ENCODE measurements at places on chromosomes 13 and 19. TPM values are rescaled to one million over a fixed set of nuclear protein-coding genes. Genes with fewer than 3 reads are reported as not detected.

The CCDC70 gene
- total RNA-seq = not detected

The TUBGCP3 gene
- 11.9 TPM for total RNA-seq

DNA sequence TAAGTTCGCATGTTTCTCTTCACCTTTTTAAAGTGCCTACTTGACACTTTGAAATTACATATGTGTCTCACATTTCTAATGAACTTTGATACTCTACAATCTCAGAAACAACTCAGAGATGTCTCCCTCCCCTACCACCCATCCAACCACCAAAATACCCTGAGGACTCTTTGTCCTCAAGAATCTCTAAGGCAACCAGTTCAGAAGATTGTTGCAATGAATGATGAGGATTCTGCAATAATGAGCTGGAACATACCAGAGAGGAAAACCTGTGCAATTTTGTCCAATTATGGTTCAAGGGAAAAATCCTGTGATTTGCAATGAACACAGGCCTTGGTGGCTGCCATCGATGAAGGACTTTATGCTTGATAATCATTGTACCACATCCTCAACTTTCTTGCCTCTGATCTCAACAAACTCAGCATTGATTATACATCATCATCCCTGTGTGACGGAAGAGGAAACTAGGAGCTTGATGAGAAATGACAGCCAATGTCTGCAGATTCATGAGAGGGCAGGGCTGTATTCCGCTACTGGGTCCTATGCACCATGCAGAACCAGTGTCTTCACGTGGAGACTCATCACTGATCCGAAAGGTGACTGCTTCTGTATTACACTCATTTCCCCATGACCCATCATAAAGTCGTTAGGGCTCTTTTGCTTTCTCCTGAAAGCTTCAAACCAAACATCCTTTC, 1.1 kb downstream of the FPR1 start:
- H3K27me3 ChIP-seq = no peaks in the 10 kb centered on the region
- no peak for DNase-seq
- no peak overlapping the region for H3K4me3 ChIP-seq
- no peaks in the 10 kb centered on the region for H3K36me3 ChIP-seq
- no peak overlapping the region for H3K27ac ChIP-seq

The SULT2B1 gene
- not detected for total RNA-seq

The SHANK1 gene
- total RNA-seq = 0.19 TPM

The SPIB gene
- 0.54 TPM for total RNA-seq

- H3K27ac ChIP-seq = no peak overlapping the region
- peaks cover 3% of the 10 kb centered on the region for H3K4me1 ChIP-seq
- H3K4me3 ChIP-seq = no peak overlapping the region
- DNase-seq = no peak
- no peaks in the 10 kb centered on the region for H3K27me3 ChIP-seq
These were observed 29.6 kb downstream of the OLFM4 start for GRCh38 chr13:53058065-53058679.

DNA sequence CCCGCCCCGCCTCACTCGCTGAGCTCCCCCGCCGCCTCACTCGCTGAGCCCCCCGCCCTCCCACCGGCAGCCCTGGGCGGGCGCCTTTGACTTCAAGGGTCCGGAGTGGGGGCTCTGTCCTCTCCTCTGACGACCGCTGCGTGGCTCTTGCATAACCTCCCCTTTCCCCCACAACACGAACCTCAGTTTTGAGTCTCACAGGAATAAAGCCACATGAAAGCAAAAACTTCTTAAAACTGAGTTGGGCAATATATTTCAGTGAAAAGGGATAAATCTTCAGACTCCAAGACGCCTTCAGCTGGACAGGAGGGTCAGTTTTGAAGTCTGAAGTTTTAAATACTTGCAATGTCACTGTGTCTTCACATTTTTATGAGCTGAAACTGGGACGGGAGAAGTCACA, 70.6 kb upstream of the C13orf46 start:
- no peak for DNase-seq
- no peak overlapping the region for H3K4me3 ChIP-seq
- no peak overlapping the region for H3K27ac ChIP-seq
- H3K36me3 ChIP-seq = no peaks in the 10 kb centered on the region
- no peaks in the 10 kb centered on the region for H3K4me1 ChIP-seq
- no peaks in the 10 kb centered on the region for H3K27me3 ChIP-seq

GRCh38 chr19:18338541-18338940, 1.9 kb upstream of the PGPEP1 start:
- no peaks in the 10 kb centered on the region for H3K4me1 ChIP-seq
- H3K27me3 ChIP-seq = no peaks in the 10 kb centered on the region
- no peak overlapping the region for H3K4me3 ChIP-seq
- H3K27ac ChIP-seq = peak overlapping the region; percentile 44
- DNase-seq = no peak
- no peaks in the 10 kb centered on the region for H3K36me3 ChIP-seq

The ISOC2 gene
- 20.9 TPM for total RNA-seq

GRCh38 chr19:39197808-39198207, 1.0 kb downstream of the NCCRP1 start:
- H3K36me3 ChIP-seq = no peaks in the 10 kb centered on the region
- H3K27me3 ChIP-seq = no peaks in the 10 kb centered on the region
- no peak for DNase-seq
- H3K4me3 ChIP-seq = no peak overlapping the region
- H3K4me1 ChIP-seq = peaks cover 10% of the 10 kb centered on the region
- no peak overlapping the region for H3K27ac ChIP-seq

DNA sequence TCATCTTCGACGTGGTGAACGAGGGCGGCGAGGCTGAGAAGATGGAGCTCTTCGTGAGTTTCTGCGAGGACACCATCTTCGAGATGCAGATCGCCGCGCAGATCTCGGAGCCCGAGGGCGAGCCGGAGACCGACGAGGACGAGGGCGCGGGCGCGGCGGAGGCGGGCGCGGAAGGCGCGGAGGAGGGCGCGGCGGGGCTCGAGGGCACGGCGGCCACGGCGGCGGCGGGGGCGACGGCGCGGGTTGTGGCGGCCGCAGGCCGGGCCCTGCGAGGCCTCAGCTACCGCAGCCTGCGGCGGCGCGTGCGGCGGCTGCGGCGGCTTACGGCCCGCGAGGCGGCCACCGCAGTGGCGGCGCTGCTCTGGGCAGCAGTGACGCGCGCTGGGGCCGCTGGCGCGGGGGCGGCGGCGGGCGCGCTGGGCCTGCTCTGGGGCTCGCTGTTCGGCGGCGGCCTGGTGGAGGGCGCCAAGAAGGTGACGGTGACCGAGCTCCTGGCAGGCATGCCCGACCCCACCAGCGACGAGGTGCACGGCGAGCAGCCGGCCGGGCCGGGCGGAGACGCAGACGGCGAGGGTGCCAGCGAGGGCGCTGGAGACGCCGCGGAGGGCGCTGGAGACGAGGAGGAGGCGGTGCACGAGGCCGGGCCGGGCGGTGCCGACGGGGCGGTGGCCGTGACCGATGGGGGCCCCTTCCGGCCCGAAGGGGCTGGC, 52.6 kb downstream of the MAP4K1 start:
- DNase-seq = no peak
- no peaks in the 10 kb centered on the region for H3K36me3 ChIP-seq
- no peaks in the 10 kb centered on the region for H3K4me1 ChIP-seq
- H3K4me3 ChIP-seq = peak overlapping the region; percentile 18

GRCh38 chr13:20609145-20609544, 42.2 kb downstream of the IFT88 start:
- H3K27ac ChIP-seq = no peak overlapping the region
- no peaks in the 10 kb centered on the region for H3K27me3 ChIP-seq
- H3K4me1 ChIP-seq = no peaks in the 10 kb centered on the region

GRCh38 chr19:15091918-15092753, 10.1 kb downstream of the OR1I1 start:
- H3K27ac ChIP-seq = no peak overlapping the region
- DNase-seq = peak; percentile 83

- no peaks in the 10 kb centered on the region for H3K4me1 ChIP-seq
- H3K4me3 ChIP-seq = no peak overlapping the region
- no peak overlapping the region for H3K27ac ChIP-seq
- no peak for DNase-seq
- no peaks in the 10 kb centered on the region for H3K27me3 ChIP-seq
These were observed 71.0 kb downstream of the RNF17 start for GRCh38 chr13:24834902-24835510.

DNA sequence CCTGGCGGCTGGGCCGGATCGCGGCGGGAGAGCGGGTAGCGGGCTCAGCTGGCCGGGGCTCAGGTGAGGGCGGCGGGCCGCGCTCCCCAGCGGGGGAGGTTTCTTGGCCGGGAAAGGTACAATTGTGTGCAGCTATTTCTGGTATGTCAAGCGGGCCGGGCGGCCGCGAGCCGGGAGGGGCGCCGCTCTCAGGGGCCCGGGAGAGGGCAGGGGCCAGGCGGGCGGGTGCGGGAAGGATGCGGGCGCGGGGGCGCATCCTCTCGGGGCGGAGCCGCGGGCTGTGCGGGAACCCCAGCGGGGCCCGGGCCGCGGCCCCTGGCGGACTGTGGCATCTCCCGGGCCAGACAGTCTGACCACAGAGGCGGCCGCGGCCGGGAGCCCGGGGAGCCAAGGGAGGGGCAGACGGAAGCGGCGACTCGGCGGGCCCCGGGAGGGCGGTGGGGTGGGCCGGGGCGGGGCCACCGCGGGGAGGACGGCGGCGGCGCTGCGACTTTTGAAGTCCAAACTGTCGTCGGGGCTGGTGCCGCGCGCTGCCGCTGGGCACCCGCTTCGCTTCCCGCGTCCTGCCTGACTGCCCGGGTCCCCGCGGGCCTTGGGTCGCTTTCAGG, at the start of gene LMO7:
Gene LMO7 (plus strand): TSS at position 503 of the 608 bp plus-strand sequence. CDS start 328 bp downstream, outside the sequence.
- peak; percentile 81 for DNase-seq
- no peaks in the 10 kb centered on the region for H3K27me3 ChIP-seq
- peak within 1 kb of the TSS; percentile 28 for H3K4me3 ChIP-seq
- no peaks in the 10 kb centered on the region for H3K4me1 ChIP-seq
- no peaks in the 10 kb centered on the region for H3K36me3 ChIP-seq

DNA sequence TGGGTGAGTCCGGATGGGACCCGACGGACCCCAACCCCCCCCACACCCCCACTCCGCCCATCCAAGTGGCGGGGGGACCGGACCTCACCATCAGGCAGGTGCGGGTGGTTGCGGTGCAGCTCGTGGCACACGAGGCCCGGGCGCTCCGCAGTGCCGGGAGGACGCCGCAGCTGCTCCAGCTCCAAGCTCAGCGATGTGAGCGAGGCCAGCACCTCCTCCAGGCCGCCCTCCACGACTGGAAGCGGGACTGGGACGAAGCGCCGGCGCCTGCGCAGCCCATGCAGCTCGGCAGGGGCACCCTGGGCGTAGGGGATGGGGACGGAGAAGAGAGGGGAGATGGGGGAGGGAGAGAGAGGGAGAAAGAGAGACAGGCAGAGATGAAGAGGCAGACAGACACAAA, 30.1 kb upstream of the OLFM2 start:
- no peak overlapping the region for H3K4me3 ChIP-seq
- H3K4me1 ChIP-seq = no peaks in the 10 kb centered on the region
- H3K27ac ChIP-seq = no peak overlapping the region
- no peaks in the 10 kb centered on the region for H3K27me3 ChIP-seq
- DNase-seq = no peak

- H3K4me3 ChIP-seq = no peak overlapping the region
- H3K36me3 ChIP-seq = no peaks in the 10 kb centered on the region
- no peaks in the 10 kb centered on the region for H3K4me1 ChIP-seq
- H3K27me3 ChIP-seq = no peaks in the 10 kb centered on the region
These were observed 79.1 kb downstream of the ZNF254 start for GRCh38 chr19:24166055-24166454.

GRCh38 chr19:53915000-53915399, 5.9 kb downstream of the CACNG7 start:
- H3K27ac ChIP-seq = no peak overlapping the region
- H3K4me1 ChIP-seq = no peaks in the 10 kb centered on the region
- H3K4me3 ChIP-seq = no peak overlapping the region
- DNase-seq = no peak
- H3K36me3 ChIP-seq = no peaks in the 10 kb centered on the region
- no peaks in the 10 kb centered on the region for H3K27me3 ChIP-seq

GRCh38 chr19:14479309-14479974, 4.3 kb upstream of the PTGER1 start:
- no peaks in the 10 kb centered on the region for H3K27me3 ChIP-seq
- H3K4me3 ChIP-seq = no peak overlapping the region
- H3K4me1 ChIP-seq = no peaks in the 10 kb centered on the region
- no peak overlapping the region for H3K27ac ChIP-seq
- DNase-seq = no peak
- H3K36me3 ChIP-seq = no peaks in the 10 kb centered on the region

The DNAAF3 gene
- 2.0 TPM for total RNA-seq

- no peaks in the 10 kb centered on the region for H3K27me3 ChIP-seq
- H3K27ac ChIP-seq = no peak overlapping the region
- no peak for DNase-seq
- H3K4me3 ChIP-seq = no peak overlapping the region
- no peaks in the 10 kb centered on the region for H3K36me3 ChIP-seq
- peaks cover 61% of the 10 kb centered on the region for H3K4me1 ChIP-seq
These were observed 9.7 kb downstream of the MBNL2 start for GRCh38 chr13:97231829-97232196.

DNA sequence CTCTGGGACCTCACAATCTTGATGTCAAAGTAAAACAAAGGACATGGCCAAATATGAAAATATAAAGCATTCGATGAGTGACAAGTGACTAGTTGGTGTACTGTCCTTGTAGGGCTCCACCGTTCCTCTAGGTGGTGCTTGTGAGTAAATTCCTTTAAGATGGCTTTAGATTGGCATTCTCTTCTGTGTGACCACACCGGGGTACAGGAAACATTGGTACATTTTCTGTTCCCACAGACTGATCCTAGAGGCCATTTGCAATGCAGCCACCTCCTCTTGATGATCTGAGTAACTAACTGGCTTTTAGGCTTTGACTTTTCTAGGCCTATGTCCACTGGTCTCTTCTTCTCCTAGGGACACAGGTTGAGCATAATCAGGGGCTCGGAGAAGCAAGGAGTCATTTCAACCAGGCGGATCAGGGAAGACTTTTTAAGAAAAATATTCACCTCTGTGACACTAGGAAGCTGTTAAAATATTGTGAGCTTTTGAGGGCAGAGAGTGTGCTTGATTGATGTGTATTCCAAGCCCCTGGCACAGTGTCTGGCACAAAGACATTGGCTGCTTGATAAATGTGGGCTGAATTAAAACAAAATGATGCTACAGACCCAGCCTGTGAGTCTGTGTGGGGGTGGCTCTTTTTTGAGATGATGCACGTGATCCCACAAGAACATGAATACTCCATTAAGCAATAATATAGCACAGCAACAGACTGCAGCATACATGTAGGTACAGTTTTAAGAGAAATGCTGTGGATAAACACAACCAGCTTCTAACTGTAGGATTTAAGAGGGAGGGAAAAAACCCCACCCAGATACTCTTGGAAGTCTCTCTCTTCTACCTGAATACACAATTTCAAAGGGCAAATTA, 21.0 kb downstream of the EPSTI1 start:
- peaks cover 3% of the 10 kb centered on the region for H3K4me1 ChIP-seq
- no peaks in the 10 kb centered on the region for H3K27me3 ChIP-seq
- H3K27ac ChIP-seq = no peak overlapping the region
- H3K4me3 ChIP-seq = no peak overlapping the region
- no peaks in the 10 kb centered on the region for H3K36me3 ChIP-seq

- H3K27me3 ChIP-seq = no peaks in the 10 kb centered on the region
- no peak overlapping the region for H3K27ac ChIP-seq
- no peaks in the 10 kb centered on the region for H3K4me1 ChIP-seq
- no peak for DNase-seq
- H3K4me3 ChIP-seq = no peak overlapping the region
These were observed 222.4 kb downstream of the OLFM4 start for GRCh38 chr13:53250977-53251376.

GRCh38 chr13:85148009-85148408, 651.2 kb downstream of the SLITRK6 start:
- no peak overlapping the region for H3K4me3 ChIP-seq
- H3K27me3 ChIP-seq = no peaks in the 10 kb centered on the region
- H3K36me3 ChIP-seq = no peaks in the 10 kb centered on the region
- no peak overlapping the region for H3K27ac ChIP-seq

Measured in pancreas (tissue), 10 donors.